Fibroblast of upper back skin (primary cell): ENCODE measurements at places on chromosomes 4 and X.
A peak's percentile ranks its signal among the peaks of the same experiment; 100 is the strongest.

GRCh38 chrX:1059576-1060561, 152.6 kb downstream of the CRLF2 start:
- no peak for DNase-seq

GRCh38 chr4:10534820-10535219, 77.6 kb upstream of the ZNF518B start:
- DNase-seq, result no peak

- DNase-seq, result peak; percentile 48
Measured at GRCh38 chr4:55553441-55554201, 6.9 kb upstream of the CLOCK start.

DNA sequence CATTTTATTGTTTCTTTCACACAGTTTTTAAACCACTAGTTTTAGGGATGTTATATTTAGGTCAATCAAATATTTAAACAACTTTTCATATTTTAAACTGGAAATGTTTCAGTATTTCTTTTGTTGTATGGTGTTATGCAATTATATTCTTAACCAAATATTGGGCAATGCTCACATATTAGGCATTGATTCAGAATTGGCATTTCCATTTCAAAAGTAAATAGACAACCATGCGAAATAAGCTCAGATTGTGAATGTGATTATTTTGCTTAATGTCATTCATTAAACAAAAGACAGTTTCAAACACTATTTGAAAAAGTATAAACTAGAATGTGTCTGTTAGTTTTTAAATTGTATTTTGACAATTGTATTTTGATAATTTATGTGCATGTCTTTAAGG, 36.9 kb downstream of the ARAP2 start:
- no peak for DNase-seq

DNA sequence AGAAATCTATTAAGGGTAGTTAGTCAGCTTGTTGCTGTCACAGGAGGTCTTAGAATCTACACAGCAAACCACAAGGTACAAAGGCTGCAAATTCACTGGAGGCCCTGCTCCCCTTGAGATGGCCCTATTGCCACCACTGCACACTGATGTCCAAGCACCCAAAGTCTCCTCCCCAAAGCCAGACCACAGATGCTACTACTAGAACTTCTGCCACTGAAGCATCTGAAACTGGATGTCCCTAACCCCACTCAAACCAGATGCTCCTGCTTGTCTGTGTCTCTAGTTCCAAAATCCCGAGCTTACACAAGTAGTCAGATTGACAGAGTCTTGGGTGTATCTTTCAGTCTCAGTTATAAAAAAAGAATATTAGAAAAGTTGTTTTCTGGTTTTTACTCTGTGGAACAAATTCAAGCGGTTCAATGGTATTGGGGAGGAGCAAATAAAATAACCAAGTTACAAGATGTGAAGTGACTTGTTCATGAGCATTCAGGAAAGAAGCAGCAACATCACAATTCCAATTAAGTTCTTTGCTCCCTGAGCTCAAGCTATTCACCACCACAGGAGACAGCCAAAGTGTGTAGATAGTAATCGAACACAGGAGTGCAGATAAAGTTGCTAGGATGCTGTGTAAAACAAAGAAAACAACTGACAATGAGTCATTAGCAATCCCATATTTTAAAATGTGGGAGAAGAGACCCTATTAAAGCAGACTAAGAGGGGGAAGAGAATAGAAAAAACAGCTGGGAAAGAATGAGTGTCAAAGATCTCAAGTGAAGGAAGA, 352.3 kb downstream of the PDGFC start:
- DNase-seq, result no peak

- DNase-seq, result no peak
Measured at GRCh38 chrX:71098951-71099506, 3.4 kb downstream of the FOXO4 start.

DNA sequence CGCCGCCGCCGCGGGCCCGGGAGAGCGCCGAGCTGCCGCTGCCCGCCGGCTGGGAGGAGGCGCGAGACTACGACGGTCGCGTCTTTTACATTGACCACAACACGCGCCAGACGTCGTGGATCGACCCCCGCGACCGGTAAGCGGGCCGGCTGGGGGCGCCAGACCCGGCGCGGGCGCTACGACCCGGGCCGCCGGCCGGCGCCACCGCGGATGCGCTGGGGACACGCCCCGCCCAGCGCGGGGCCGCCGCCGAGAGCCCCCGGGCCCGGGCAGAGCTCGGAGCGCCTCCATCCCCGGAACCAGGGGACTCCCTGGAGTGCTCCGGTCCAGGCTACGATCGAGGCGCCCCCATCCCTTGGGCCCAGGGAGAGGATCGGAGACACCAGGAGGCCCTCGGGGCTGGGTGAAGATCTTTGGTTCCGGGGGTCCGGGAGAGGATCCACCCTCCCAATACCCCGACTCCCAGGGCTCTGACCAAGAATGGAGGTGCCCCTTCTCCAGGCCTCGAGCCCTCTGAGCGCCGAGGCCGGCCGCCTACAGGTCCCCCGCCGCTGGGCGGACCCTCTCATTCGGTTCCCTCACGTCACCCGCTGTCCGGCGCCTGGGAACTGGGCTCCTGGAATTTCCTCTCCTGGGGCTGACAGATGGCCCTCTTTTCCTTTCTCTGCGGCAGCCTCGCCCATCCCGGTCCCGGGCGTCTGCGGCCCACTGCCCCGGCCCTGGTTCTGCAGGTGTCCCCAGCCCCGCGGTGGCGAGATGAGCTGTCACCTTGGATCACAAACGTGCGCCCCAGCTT, 48.8 kb downstream of the CLDN34 start:
- DNase-seq, result no peak

- DNase-seq, result peak; percentile 86
Measured at GRCh38 chrX:123408821-123409737, 225.0 kb downstream of the GRIA3 start.

GRCh38 chrX:34943235-34943634, 639 bp downstream of the FAM47B start:
- no peak for DNase-seq

- DNase-seq, result no peak
Measured at GRCh38 chr4:55438314-55438713, 42.6 kb downstream of the TMEM165 start.
